ENCODE measurements at places on chromosomes 5 and 9. TPM values are rescaled to one million over a fixed set of nuclear protein-coding genes. Genes with fewer than 3 reads are reported as not detected.

- H3K27me3 ChIP-seq: no peaks in the 10 kb centered on the region
- H3K36me3 ChIP-seq: no peaks in the 10 kb centered on the region
Observed at GRCh38 chr9:125513668-125514413, 193.2 kb downstream of the MAPKAP1 start.

- H3K27me3 ChIP-seq: no peaks in the 10 kb centered on the region
- H3K27ac ChIP-seq: no peak overlapping the region
- no peak overlapping the region for H3K4me3 ChIP-seq
- no peak for DNase-seq
Observed at GRCh38 chr5:67319935-67320725, 123.5 kb upstream of the CD180 start.

- H3K36me3 ChIP-seq: no peaks in the 10 kb centered on the region
- peak within 1 kb of the TSS; percentile 14 for H3K4me3 ChIP-seq
- no peaks in the 10 kb centered on the region for H3K27me3 ChIP-seq
- H3K27ac ChIP-seq: no peak within 1 kb of the TSS
Observed at GRCh38 chr5:42756606-42757601, at the start of gene CCDC152. Gene CCDC152 (plus strand): TSS chr5:42756818. CDS start chr5:42759122, 2,304 bp downstream.

GRCh38 chr5:157283434-157283833, 17.5 kb downstream of the CYFIP2 start:
- H3K4me1 ChIP-seq: no peaks in the 10 kb centered on the region
- no peaks in the 10 kb centered on the region for H3K36me3 ChIP-seq
- no peaks in the 10 kb centered on the region for H3K27me3 ChIP-seq
- no peak overlapping the region for H3K27ac ChIP-seq
- no peak for DNase-seq

GRCh38 chr5:78518365-78519197, 130.0 kb downstream of the LHFPL2 start:
- H3K36me3 ChIP-seq: no peaks in the 10 kb centered on the region
- no peak overlapping the region for H3K4me3 ChIP-seq
- H3K27me3 ChIP-seq: no peaks in the 10 kb centered on the region
- H3K4me1 ChIP-seq: peaks cover 7% of the 10 kb centered on the region
- no peak overlapping the region for H3K27ac ChIP-seq

The GRM6 gene
- not detected for total RNA-seq

DNA sequence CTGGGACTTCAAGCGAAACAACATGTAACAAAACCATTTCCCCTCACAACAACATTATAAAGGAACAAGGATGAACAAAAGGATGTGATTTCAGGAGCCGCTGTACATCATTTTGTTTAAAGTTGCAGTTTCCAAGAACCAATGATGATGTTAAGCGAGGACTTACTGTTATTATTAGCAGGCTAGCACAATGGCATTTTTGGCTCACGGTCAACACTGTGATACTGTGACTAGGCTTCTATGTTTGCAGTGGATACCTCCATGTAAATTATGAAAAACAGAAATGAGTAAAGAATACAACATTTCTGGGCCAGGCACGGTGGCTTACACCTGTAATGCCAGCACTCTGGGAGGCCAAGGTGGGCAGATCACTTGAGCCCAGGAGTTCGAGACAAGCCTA, 113.0 kb downstream of the AUH start:
- H3K36me3 ChIP-seq: no peaks in the 10 kb centered on the region
- DNase-seq: no peak
- H3K27ac ChIP-seq: no peak overlapping the region

The BTNL8 gene
- 3.9 TPM for total RNA-seq

- no peaks in the 10 kb centered on the region for H3K36me3 ChIP-seq
- no peak overlapping the region for H3K4me3 ChIP-seq
- no peaks in the 10 kb centered on the region for H3K27me3 ChIP-seq
- no peak for DNase-seq
Observed at GRCh38 chr9:76912636-76913275, 6.8 kb upstream of the PRUNE2 start.

The PCDHGB4 gene
- total RNA-seq: 6.0 TPM

- DNase-seq: peak; percentile 13
- H3K36me3 ChIP-seq: no peaks in the 10 kb centered on the region
- H3K27ac ChIP-seq: no peak overlapping the region
- peaks cover 6% of the 10 kb centered on the region for H3K4me1 ChIP-seq
- no peak overlapping the region for H3K4me3 ChIP-seq
Observed at GRCh38 chr9:79768194-79768593, 196.4 kb downstream of the TLE4 start.

DNA sequence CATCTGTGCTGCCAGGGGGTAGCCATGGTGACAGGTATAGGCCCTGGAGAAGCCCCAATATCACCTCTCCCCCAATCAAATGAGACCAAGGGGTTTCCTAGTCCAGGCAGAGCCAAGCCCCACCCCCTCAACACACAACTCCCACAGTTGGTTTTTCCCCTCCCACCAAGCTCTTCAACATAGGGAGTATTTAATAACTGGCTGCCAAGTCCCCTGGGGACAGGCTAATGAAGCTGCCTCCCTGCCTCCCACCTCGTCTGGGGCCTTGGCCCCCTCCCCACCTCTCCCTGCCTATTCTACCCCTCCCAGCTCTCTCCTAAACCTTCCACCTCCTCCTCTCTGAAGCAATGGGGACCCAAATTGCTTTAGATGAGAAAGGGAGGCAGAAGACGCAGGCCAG, 23.4 kb downstream of the CPLX2 start:
- no peak overlapping the region for H3K4me3 ChIP-seq
- H3K27me3 ChIP-seq: no peaks in the 10 kb centered on the region
- H3K4me1 ChIP-seq: no peaks in the 10 kb centered on the region

- H3K4me1 ChIP-seq: no peaks in the 10 kb centered on the region
- no peaks in the 10 kb centered on the region for H3K27me3 ChIP-seq
- no peak within 1 kb of the TSS for H3K27ac ChIP-seq
- no peaks in the 10 kb centered on the region for H3K36me3 ChIP-seq
- no peak within 1 kb of the TSS for H3K4me3 ChIP-seq
- DNase-seq: no peak
Observed at GRCh38 chr5:55850839-55851674, at the start of gene IL31RA. Gene IL31RA (plus strand): TSS chr5:55851357. CDS start chr5:55851571, 214 bp downstream.

The NRARP gene
- total RNA-seq: 3.7 TPM

- H3K4me3 ChIP-seq: no peak overlapping the region
- no peaks in the 10 kb centered on the region for H3K36me3 ChIP-seq
- H3K27me3 ChIP-seq: no peaks in the 10 kb centered on the region
- H3K4me1 ChIP-seq: no peaks in the 10 kb centered on the region
Observed at GRCh38 chr5:146034127-146034526, 71.2 kb downstream of the PLAC8L1 start.

The TMC1 gene
- total RNA-seq: 0.15 TPM

The DMGDH gene
- total RNA-seq: 4.2 TPM

DNA sequence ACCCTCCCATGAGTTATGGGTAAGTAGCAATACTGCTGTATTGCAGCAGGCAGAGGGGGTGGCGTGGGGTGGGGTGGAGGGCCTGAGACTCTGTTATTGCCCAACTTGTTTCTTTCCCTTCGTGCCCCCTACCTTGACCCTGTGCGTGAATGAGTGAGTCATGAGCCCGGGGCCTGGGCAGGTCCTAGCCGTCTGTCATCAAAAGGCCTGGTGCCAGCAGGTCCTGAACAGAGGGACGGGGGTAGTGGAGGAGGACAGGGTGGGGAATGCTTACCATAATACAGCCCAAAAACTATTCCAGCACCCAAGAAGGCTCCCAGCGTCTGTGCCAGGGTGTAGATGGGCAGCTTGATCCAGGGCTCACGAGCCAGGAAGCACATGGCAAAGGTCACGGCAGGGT, 4.3 kb downstream of the AQP3 start:
- H3K4me3 ChIP-seq: no peak overlapping the region
- no peaks in the 10 kb centered on the region for H3K27me3 ChIP-seq
- no peaks in the 10 kb centered on the region for H3K36me3 ChIP-seq
- peak; percentile 57 for DNase-seq
- no peak overlapping the region for H3K27ac ChIP-seq

The REEP2 gene
- 6.1 TPM for total RNA-seq

- peaks cover 24% of the 10 kb centered on the region for H3K4me1 ChIP-seq
- H3K27ac ChIP-seq: no peak overlapping the region
- H3K4me3 ChIP-seq: peak overlapping the region; percentile 82
- no peaks in the 10 kb centered on the region for H3K36me3 ChIP-seq
Observed at GRCh38 chr9:34647651-34648050, 1.2 kb downstream of the GALT start.

- H3K27me3 ChIP-seq: no peaks in the 10 kb centered on the region
- H3K36me3 ChIP-seq: no peaks in the 10 kb centered on the region
- H3K4me1 ChIP-seq: no peaks in the 10 kb centered on the region
- H3K4me3 ChIP-seq: no peak overlapping the region
- DNase-seq: no peak
Observed at GRCh38 chr5:157469073-157469472, 9.1 kb downstream of the NIPAL4 start.

GRCh38 chr9:98861781-98862504, 54.5 kb downstream of the GALNT12 start:
- no peaks in the 10 kb centered on the region for H3K36me3 ChIP-seq
- no peaks in the 10 kb centered on the region for H3K27me3 ChIP-seq
- peaks cover 7% of the 10 kb centered on the region for H3K4me1 ChIP-seq
- no peak overlapping the region for H3K4me3 ChIP-seq
- no peak for DNase-seq

GRCh38 chr5:10503321-10503720, 60.5 kb upstream of the ANKRD33B start:
- no peaks in the 10 kb centered on the region for H3K36me3 ChIP-seq
- no peak overlapping the region for H3K4me3 ChIP-seq
- H3K27ac ChIP-seq: no peak overlapping the region

The TAF11L10 gene
- total RNA-seq: not detected

DNA sequence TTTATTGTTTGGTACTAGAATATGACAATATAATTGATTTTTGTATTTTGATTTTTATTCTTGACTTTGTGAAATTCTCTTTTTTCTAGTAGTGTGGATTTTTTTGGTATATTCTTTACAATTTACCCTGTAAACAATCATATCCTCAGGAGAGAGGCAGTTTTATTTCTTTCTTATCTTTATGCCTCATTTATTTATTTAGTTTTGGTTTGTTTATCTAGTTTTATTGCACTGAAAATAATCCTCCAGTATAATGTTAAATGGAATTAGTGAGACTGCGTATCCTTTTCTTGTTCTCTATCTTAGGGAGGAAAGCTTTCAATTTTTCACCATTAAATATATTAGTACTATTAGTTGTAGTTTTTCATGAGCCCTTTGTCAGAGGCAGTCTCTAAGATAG, 109.4 kb downstream of the MACROH2A1 start:
- no peaks in the 10 kb centered on the region for H3K4me1 ChIP-seq
- no peaks in the 10 kb centered on the region for H3K36me3 ChIP-seq
- no peak for DNase-seq
- no peaks in the 10 kb centered on the region for H3K27me3 ChIP-seq
- H3K4me3 ChIP-seq: no peak overlapping the region

The DNM1 gene
- 10.4 TPM for total RNA-seq
